ENCODE measurements at places on chromosomes 3 and 15.

DNA sequence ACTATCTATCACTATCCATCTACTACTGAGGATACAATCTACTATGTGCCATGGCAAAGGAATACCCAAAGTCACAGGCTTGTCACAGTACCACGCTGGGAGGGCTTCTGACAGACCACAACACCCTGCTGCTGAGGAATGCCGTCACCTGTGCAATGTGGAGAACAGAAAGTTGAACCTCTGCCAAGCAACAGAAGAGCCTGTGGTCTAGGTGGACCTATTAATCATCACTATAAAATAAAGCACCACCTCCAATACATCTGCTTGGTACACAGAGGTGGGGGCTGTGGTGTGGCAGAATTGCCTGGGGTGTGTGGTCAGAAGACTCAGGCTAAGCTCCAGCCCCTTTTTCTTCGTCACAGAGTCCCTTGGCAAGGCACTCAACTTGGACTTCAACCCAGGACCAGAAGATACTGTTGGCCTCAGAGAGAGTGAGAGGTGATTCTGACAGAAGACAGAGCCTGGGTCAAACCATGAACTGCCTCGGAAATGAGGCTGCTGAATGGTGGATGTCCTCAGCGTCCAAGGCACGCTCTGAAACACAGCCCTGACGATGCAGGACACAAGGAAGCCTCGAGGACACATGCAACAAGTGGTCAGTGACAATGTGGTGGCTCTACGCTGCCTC lies 189.4 kb upstream of the CHRNA7 start:
- no peak for DNase-seq

GRCh38 chr3:182400838-182401237 lies 392.5 kb upstream of the ATP11B start:
- DNase-seq: no peak

DNA sequence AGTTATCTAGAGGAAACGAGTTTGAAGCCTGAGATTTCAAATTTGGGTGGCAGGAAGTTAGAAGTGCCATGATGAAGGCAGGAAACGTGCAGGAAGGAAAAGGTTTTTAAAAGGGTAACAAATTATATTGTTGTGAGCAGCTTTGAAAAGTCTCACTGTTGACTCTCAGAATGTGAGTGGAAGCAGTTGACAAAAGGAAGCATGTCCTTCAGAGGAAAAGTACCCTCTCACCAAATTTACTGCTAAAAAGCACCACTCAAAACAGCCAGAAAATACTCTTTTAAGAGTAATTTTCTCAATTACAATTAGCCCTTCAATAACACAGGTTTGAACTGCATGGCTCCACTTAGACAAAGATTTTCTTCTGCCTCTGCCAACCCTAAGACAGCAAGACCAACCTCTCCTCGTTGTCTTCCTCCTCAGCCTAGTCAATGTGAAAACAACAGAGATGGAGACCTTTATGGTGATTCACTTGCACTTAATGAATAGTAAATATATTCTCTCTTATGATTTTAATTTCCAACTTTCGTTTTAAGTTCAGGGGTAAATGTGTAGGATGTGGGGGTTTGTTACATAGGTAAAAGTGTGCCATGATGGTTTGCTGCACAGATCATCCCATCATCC lies 117.1 kb upstream of the LIPC start:
- DNase-seq: peak; percentile 24

DNA sequence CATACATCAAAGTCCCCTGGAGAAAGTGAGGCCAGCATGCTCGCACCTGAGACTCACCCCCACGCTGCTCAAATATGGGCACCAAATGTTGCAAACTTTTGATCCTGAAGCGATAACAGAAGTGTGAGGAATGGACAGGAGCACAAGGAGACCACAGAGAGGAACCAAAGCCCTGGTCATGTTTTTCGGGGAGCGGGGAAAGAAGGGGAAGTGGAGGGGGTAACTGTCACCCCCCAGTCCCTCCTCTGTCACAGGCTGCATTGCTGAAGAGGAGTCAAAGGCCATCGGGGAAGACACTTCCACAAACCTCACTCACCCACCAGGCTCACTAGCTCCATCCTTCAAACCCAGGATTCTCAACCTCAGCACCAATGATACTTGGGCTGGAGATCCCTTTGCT lies 182.4 kb downstream of the UACA start:
- no peak for DNase-seq

DNA sequence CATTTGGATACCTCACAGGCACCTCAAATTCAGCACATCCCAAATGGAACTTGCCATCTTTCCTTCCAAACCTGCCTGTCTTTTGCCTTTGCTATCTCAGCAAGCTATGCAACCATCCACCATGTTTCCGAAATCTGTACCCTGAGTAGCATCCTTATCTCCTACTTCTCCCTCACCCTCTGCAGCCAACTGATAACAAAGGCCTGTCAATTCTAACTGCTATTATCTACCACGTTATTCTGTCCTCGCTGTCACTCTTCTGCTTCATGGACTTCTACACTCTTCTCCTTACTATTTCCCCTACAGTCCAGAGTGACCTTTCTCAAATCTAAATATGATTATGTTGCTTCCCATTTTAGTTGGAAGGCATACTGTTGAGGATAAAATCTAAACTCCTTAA lies 25.5 kb upstream of the TAFA4 start:
- no peak for DNase-seq

DNA sequence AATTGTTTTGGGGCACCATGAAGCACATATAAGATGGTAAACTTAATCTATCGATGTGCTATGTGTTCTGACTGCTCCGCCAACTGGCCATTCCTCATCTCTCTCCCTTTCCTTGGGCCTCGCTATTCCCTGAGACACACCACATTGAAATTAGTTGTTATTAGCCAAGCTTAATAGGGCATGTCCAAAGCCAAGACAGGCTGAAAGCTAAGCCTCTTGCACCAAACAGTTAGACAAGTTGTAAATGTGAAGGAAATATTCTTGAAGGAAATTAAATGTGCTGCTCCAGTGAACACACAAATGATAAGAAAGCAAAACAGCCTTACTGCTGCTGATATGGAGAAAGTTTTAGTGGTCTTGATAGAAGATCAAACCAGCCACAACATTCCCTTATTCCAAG lies 39.3 kb downstream of the C2CD4A start:
- no peak for DNase-seq

- no peak for DNase-seq
Measured at GRCh38 chr3:3800685-3801493, 1.7 kb downstream of the LRRN1 start.

DNA sequence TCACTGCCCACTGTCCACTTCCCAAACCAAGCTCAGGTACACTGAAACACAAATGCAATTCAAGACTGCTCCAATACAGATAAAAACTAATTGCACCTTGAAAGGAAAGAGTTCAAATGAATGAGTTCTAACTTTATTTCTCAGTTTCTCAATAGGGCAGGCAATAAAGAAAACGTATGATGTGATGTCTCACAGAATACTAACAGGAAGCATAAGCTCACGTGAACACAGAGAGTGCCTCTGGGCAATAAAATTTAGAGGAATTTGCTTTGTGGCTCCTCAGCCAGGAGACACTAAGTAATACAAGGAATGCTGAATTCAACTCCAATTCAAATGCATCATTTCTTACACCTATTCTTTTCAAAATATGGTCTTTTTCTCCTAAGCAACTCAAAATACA lies 82.3 kb upstream of the OCA2 start:
- no peak for DNase-seq

DNA sequence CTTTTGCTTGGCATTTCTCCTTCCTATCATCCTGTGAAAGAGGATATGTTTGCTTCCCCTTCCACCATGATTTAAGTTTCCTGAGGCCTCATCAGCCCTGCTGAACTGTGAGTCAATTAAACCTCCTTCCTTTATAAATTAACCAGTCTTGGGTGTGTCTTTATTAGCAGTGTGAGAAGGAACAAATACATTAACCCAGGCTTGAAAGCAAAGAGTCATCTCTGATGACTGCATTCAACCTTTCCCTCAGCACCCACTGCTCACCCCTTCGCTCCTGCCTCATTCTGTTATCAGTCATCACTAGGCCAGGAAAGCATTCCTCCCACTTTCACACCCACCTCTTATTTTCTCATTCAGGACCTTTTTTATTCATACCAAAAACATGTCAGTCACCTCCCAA lies 59.6 kb upstream of the CASR start:
- DNase-seq: no peak

DNA sequence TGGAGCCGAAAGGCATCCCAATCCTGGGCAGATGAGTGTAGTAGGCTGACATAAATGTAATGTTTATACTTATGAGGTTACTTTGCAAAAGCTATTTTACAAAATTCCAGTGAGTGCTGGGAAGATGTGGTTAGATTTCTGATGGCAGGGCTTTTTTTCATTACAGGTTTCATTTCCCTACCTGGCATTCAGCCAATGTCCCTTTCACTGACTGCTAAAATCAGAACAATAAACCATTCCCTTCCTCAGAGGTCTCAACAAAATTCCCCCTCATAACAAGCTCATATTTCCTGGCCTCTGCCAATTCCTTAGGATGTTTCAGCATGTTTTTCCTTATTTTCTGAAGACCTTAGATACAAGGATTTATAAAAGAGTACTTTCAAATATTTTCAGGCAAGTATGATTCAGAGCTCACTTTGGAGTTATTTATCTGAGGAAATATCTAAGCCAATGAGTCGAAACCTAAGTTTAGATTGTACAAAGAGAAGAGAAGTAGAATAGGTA lies 40.9 kb upstream of the CCDC80 start:
- no peak for DNase-seq

DNA sequence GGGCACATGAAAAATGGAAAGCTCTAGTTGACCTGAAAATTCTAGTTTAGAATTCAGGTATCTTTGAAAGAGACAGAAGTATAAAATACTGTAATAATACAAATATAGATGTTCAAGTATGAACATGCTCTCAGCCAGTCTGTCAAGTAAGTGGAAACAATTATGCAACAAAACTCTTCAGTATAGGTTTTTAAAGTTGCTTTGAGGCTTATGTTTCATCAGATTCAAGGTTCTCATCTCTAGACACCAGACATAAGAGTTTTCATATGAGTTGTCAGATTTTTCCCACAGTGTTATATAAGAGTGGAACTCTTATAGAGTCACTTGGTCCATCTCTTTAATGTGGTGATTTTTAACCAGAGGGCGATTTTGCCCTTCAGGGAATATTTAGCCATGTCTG lies 22.0 kb downstream of the CMSS1 start:
- no peak for DNase-seq

DNA sequence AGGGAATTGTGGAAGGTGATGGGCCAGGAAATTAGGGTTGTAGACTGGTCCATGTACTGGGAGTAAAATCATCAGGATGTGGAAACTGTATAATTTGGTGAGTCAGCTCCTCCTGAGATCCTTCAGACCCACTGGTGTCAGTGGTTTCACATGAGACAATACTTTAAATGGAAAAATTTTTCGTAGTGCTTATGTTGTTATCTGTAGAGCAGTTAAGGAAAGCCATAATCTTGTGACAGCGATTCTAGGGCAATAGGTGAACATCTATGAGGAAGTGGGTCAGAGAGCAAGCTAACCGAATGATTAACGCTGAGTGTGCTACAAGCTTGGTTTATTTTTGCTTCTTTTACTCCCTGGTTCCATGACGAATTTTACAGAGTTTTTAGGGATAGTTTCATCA lies 200.6 kb downstream of the CADM2 start:
- DNase-seq: no peak

GRCh38 chr3:18872466-18872865 lies 275.8 kb upstream of the KCNH8 start:
- no peak for DNase-seq

DNA sequence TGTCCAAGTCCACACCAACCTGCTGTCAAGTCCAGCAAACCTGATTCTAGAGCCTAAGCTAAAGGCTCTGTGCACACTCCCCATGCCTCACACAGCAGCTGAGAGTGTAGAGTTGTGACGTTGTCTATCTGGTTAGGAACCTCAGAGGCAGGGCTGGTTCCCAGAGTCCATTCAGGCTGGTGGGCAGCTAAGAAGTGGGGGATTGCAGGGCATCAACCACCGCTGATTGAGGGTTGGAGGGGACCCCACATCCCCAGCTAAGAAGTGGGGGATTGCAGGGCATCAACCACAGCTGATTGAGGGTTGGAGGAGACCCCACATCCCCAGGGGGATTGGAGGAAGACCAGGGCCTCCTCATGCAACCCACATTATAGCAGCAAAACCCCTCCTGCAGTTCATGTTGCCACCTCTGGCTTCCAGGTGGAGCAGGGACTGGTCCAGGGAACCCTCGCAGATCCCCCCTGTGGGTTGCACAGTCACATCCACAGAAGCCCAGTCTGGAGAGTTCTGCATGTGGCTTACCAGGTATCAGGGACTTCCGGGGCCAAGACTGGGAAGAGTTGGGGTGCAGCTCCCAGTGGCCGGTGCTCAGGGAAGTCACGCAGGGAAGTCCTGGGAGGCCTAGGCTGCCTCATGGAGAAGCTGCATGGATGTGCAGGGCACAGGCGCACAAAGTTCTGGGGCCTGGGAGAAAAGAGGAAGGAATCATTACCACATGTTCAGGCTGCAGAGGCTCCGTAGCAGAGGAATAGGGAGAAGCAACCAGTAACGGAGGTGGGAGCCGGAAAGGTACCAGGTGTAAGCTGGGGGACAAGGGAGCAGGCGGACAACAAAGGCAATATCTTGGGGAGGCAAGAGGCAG lies 71.4 kb upstream of the PCSK6 start:
- no peak for DNase-seq

- no peak for DNase-seq
Measured at GRCh38 chr15:40714144-40714543, 19.2 kb downstream of the RAD51 start.

DNA sequence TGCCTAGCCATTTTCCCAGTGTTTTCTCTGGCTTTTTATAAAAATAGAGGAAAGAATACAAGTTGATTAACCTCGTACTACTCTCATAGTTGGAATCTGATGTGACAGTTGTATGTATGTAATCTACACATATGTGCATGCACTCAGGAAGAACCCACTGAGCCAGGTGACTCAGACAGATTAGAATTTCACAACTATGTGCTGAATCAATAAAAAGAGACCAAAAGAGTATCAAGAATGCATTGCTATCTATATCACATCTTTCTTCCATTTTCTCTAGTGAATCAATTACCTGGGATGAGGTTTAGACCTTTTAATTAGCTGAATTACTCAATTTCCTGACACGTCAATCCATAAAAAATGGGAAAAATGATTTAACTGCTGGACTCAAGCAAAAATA lies 319.3 kb upstream of the ATP10A start:
- DNase-seq: no peak

- DNase-seq: no peak
Measured at GRCh38 chr3:53773021-53773436, 73.2 kb downstream of the CHDH start.

- no peak for DNase-seq
Measured at GRCh38 chr3:2420919-2421318, 322.3 kb downstream of the CNTN4 start.

DNA sequence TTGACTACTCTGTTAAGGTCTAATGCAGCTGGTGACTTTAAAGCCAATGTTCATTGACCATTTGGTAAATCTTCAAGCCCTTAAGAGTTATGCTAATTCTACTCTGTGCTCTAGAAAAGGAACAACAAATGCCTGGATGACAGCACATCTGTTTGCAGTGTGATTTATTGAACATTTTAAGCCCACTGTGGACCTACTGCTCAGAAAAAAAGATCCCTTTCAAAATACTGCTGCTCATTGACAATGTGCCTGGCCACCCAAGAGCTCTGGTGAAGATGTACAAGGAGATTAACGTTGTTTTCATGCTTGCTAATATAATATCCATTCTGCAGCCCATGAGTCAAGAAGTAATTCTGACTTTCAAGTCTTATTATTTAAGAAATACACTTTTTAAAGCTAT lies 110.8 kb downstream of the TBC1D5 start:
- no peak for DNase-seq

Measured in CD4-positive, alpha-beta T cell treated with Interleukin-12 subunit alpha and Interleukin-12 subunit beta, for 1 hour (primary cell).